Stimulated activated CD4-positive, alpha-beta T cell treated with anti-CD3 and anti-CD28 coated beads, Interleukin-2, amount 100 ng/mL, for 24 hours (primary cell): ENCODE measurements at places on chromosomes 4 and X.

DNA sequence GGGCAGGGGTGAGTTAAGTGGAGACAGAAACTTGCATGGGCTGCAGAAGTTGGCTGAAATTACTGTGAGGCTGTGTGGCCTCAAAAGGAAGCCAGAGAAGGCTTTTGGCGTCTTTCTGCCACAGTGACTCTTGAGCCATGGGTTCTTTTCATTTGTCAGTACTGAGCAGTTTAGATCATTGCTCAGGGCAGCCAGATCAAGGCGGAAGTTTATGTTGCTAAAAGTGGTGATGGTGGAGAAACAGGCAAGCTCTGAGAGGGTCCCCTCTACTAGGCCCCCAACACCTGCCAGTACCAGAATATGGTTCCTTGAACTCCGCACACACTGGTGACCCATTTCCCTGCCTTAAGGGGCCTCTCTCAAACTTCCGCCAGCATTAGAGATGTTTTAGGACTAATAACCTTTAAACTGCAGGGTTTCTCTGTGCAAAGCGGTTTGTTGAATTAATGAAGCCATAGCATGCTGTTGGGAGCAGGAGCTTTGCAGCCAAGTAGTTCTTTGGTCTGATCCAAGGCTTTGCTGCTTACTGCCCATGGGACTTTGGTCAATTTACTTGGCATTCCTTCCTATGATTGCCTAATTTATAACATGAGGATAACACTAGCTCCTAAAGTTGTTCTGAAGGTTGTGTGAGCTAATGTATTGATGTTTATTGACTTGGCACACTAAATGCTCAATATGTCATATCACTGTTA is 34.5 kb downstream of the RNF175 start:
- DNase-seq: no peak

DNA sequence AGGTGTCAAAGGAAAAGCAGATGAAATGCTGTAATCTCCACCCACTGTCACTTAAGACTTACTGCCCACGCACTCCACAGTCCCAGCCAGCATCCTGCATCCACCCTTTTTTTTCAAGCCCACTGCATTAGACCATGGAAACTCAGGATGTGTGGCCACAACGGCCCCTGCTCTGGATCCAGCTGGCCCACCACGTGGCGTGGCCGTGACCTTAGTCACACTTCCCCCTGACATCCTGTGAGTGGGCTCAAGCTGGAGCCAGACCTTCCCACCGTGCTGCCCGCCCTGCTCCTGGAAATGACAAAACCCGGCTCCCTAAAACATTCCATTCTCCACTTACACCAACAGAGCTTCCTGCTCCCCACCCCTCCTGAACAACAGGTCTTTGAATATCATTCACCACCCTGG is 588.3 kb upstream of the DIPK2B start:
- no peak for DNase-seq

DNA sequence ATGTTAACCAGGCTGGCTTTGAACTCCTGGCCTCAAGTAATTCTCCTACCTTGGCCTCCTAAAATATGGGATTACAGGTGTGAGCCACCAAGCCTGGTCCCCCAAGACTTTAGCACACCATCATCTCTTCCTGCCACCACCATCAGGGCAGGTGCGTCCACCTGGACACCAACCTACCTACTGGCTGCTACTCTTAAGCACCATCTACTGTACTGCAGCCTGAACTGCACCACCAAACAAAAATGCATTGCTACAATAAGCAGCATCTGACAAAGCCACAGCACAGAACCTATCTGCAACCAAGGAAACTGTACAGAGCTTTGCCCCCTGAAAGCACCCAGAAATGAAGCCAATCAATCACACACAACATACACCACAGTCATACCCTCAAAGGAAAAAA is 139.7 kb downstream of the EFHC2 start:
- DNase-seq: no peak

DNA sequence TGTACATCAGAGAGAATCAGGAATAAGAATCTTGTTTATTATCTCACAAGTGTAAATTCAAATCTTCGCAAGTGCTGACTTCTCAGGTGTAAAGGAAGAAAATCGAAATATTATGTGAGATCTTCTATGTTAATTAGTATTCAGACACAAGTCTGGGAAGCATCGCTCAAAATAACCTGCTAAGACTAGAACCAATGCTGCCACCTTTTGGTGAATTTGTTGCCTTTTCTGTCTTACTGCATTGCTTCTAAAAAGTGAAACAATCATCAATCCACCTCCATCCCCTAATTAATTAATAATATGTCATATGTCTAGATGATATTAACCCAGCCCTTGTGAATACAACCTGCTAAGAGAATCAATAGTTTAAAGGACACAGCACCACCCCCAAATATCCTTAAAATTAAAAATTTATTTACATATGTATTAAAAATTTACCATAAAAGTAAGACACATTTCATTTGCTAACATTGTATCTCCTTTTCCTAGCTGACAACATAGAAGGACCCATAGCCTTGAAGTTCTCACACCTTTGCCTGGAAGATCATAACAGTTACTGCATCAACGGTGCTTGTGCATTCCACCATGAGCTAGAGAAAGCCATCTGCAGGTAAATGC is 3.5 kb downstream of the EPGN start:
- DNase-seq: no peak

GRCh38 chr4:126697748-126698147 is 935.0 kb upstream of the INTU start:
- no peak for DNase-seq

DNA sequence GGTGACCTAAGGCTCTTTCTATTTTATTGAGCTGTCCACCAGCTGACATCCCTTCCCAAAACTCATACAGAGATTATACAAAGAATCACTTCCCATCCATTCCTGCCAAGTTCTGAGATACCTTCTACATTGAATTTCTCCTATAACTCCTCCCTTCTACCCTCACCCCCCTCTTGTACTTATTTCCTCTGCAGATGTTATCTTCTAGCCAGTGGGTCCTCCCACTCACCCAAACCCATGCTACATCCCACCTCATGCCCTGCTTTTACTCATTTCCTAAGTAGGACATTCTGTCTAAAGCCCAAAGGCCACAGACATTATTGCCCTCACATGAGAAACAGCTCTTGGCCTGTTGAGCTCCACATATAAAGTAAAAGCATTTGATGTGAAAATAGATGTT is 28.6 kb downstream of the BMX start:
- DNase-seq: no peak

DNA sequence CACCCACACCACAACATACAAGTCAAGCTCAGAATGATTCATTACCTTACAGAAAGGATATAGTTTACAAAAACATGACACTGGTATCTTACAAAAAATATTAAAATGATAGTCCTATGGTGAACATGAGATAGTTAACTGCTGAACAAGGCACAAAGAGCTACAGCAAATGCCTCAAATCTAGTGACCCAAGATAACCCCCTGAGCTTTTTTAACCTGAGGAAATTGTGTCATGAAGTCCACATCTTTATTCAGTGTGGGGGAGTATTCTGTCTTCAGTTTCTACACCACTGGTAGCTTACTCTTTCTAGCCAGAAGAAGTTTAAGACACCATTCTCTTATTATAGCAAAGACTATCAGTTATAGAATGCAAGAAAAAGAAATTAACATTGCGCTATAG is 218.7 kb downstream of the MAPK10 start:
- DNase-seq: no peak

GRCh38 chrX:107971636-107972035 is 10.5 kb downstream of the TEX13B start:
- no peak for DNase-seq

DNA sequence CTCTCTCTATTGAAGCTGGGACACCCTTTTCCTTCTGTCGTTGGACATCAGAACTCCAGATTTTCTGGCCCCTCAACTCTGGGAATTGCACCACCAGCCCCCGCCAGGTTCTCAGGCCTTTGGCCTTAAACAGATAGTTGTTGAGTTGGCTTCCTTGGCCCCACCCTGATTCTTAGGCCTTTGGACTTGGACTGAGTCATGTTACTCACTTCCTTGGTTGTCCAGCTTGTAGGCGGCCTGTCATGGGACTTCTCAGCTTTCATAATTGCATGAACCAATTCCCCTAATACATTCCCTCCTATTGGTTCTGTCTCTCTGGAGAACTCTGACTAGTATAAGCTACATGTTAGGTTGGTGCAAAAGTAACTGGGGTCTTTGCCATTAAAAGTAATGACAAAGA is 195.7 kb downstream of the GPAT3 start:
- no peak for DNase-seq

- DNase-seq: no peak
These were observed 16.5 kb downstream of the GAK start for GRCh38 chr4:915595-915994.

- DNase-seq: no peak
These were observed 214.8 kb downstream of the SPATA18 start for GRCh38 chr4:52265781-52266525.

DNA sequence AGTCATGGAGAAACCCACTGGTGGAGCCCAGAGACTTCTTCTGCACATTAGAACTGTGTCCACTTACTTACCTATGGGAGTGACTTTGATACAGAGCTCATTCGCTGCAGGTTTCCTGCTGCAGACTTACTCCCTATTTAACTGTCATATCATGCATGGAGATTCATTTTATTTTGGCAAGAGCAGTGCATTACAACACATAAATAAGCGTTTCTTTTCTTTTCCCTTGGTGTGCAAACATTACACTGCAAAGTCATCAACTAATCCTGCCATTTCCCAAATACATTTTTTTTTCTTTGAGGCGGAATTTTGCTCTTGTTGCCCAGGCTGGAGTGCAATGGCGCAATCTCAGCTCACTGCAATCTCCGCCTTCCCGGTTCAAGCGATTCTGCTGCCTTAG is 230.9 kb upstream of the SFRP2 start:
- no peak for DNase-seq

DNA sequence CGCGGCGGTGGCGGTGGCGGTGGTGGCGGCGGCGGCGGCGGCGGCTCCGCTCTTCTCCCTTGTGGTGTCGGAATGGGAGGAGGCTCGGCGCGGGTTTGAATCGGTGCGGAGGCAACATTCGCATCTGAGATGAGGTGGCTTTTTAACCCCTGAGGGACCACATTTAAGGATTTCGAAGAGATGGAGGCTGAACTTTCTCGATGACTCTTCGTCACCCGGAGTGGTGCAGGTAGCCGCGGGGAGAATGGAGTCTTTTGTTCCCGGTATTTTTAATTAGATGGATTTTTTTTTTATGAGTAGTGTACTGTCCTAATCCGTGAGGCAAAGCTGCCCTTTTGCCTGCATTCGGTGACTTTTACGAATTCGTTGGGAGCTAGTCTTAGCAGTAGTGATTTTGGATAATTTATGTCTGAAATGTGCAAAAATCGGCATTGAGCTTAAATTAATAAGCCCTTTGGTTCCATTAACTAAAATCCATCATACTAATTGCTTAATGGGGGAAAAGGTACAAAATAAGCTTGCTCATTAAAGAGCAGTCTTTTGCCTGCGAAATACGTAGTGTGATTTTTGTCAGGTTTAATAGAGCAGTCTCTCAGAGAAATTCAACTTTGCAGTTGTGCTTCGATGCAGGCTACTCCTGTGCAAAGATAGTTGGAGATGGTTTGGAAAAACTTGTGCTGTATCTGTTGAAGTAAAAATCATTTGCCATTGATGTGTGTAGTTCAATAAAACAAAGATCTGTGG is 206.2 kb downstream of the TENM3 start:
- DNase-seq: no peak

GRCh38 chr4:145909281-145909715 is 29.3 kb downstream of the ZNF827 start:
- DNase-seq: no peak

DNA sequence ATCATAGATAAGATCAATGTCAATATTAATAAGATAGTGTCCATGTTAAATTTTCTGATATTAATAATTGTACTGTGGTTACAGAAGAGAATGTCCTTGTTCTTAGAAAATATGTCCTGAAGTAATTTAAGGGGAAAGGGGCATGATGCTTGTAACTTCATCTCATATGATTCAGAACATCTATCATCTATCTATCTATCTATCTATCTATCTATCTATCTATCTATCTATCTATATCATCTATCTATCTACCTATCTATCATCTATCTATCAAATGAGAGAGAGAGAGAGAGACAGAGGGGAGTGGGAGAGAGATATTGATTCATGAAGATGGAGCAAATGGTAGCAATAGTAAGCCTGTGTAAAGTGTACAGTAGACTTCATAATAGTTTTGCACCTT is 124.8 kb upstream of the FAT1 start:
- DNase-seq: no peak

DNA sequence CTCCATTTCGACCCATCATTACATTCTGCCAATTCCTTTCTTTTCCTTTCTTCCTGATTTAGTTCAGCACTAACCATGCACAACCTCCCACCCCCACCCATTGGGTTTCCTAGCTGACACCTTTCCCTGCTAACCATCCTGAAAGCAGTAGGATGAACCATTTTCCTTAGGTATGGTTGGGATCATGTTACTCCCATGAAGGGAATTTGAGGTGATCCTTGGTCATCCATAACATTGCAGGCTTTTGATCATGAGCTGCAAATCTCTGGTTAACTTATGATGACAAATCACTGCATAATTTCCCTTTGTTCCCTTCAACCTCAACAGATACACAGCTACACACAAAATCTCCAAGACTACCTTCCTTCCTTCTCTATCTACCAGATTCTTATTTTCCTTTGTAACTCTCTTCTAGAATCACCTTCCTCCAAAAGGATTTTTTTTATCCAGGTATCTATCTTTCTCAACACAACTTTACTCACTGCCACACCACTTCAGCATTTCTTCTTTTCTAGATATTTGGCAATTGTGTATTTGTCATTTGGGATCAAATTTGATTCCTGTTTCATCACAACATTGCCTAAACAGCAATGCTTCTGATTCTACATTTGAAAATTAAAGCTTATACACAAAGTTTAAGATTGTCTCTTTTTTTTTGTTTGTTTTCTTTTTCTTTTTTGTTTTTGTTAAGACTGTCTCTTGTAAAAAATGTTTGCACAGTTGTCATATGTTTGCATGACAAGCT is 145.1 kb downstream of the RBM47 start:
- DNase-seq: no peak

DNA sequence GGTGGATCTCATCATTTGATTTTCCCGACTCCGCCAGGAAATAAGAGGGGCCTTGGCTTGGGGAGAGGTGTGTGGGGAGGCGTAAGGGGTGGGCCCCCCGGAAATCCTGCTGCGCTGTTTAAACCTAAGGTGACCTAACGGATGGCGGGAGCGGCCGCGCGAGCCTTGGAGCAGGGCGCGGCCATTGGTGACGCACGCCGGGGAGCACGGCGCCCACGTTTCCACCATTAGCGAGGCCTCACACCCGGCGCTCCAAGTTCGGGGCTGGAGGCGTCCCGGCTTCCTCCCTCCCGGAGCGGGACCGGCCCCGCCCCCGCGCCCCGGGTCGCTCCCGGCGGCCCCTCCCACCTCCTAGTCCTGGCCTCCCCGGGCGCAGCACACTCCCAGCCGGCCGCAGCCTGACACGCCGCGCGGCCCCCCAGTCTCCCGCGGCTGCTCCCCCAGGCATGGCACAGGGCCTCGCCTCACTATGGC is at the start of gene SMS:
Gene SMS (plus strand): TSS at position 354 of the 474 bp plus-strand sequence. CDS start 116 bp downstream, at position 470.
- DNase-seq: peak; percentile 73

DNA sequence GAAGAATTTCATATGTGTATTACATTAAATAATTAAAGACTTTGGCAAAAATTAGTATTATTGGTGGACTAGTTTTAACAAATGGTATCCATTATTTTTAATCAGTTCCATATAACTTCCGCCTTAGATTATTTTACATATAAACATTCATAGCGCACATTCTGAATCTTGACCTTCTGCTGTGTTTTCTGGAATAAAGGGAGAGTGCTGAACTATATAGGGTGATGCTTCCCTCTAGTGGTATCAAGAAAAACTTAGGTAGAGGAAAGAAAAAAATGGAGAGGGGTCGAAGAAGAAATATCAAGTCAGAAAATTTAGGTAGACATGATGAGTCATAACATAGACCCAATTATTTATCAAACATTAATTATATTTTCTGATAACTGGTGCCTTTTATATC is 155.6 kb upstream of the PACRGL start:
- no peak for DNase-seq
